ENCODE measurements at places on chromosomes 3 and 15. TPM values are rescaled to one million over a fixed set of nuclear protein-coding genes. Genes with fewer than 3 reads are reported as not detected.

The PCSK6 gene
- 2.1 TPM for total RNA-seq

The GOLGA6B gene
- not detected for total RNA-seq

The ZBTB11 gene
- 15.8 TPM for total RNA-seq

The WDR93 gene
- not detected for total RNA-seq

The ETV5 gene
- 33.8 TPM for total RNA-seq

The NAALADL2 gene
- total RNA-seq, result 0.23 TPM

The IL5RA gene
- not detected for total RNA-seq

The HIGD2B gene
- not detected for total RNA-seq

The AMOTL2 gene
- 55.9 TPM for total RNA-seq

The C3orf22 gene
- not detected for total RNA-seq
